Caudate nucleus (tissue), 63 donors: ENCODE measurements at places on chromosomes 6 and 20.

DNA sequence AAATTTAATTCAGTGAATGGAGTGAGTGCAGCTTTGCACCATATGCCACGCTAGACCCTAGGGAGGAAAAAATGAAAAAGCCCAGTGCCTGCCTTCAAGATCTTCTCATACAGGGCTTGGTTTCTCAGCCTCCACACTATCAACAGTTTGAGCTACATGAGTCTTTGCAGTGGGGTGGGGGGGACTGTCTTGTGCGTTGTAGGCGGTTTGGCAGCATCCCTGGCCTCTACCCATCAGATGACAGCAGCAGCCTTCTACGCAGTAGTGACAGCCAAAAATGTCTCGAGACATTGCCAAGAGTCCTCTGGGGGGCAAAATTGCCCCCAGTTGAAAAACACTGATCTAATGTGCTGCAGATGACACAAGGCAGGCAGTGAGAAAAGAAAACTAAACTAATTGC lies 6.2 kb downstream of the CDH22 start:
- DNase-seq = no peak

GRCh38 chr6:169990095-169991030 lies 238.9 kb downstream of the ERMARD start:
- peak; percentile 7 for DNase-seq

GRCh38 chr6:72905705-72906478 lies 284.0 kb downstream of the KCNQ5 start:
- no peak for DNase-seq

GRCh38 chr6:88367248-88367647 lies 201.1 kb upstream of the CNR1 start:
- no peak for DNase-seq

DNA sequence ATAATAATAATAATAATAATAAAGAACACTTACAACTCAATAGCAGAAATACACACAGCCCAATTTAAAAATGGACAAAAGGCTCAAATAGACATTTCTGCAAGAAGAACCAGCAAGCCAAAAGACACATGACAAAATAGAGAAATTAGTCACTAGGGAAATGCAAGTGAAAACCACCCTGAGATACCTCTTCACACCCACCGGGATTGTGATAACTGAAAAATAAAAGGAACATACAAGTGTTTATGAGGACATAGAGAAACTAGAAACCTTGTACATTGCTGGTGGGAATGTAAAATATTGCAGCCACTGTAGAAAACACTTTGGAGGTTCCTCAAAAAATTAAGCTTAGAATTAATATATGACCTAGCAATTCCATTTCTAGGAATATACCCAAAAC lies 59.2 kb downstream of the ZDHHC14 start:
- no peak for DNase-seq

- no peak for DNase-seq
Observed at GRCh38 chr20:37189416-37190016, 10.2 kb upstream of the MROH8 start.

DNA sequence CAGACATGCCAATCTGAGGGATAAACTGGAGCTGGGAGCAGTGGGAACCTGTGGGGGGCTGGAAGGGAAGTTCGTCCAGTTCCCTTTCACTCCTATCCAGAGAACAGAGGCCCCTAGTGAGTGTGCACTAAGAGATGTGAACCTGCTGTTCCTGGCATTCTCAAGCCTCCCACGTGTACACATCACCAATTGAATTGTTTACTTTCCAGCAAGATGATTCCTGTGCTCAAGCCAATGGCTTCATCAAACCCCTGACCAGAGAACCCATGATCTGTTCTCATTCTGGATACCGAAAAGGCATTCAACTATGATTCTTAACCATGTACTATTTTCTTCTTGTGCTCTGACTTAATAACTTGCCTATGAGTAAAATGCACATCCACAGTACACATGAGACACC lies 10.2 kb upstream of the SLC22A3 start:
- no peak for DNase-seq

- DNase-seq = no peak
Observed at GRCh38 chr20:56776345-56776744, 147.2 kb downstream of the TFAP2C start.

GRCh38 chr6:118648866-118649554 lies 2.4 kb downstream of the CEP85L start:
- no peak for DNase-seq

GRCh38 chr20:58810116-58810878 lies 40.4 kb downstream of the GNAS-AS1 start:
- no peak for DNase-seq

- no peak for DNase-seq
Observed at GRCh38 chr6:169265486-169266131, 12.0 kb upstream of the THBS2 start.

- no peak for DNase-seq
Observed at GRCh38 chr6:109484122-109484521, 1.1 kb upstream of the ZBTB24 start.
